ENCODE measurements at places on chromosomes 2 and 18.

DNA sequence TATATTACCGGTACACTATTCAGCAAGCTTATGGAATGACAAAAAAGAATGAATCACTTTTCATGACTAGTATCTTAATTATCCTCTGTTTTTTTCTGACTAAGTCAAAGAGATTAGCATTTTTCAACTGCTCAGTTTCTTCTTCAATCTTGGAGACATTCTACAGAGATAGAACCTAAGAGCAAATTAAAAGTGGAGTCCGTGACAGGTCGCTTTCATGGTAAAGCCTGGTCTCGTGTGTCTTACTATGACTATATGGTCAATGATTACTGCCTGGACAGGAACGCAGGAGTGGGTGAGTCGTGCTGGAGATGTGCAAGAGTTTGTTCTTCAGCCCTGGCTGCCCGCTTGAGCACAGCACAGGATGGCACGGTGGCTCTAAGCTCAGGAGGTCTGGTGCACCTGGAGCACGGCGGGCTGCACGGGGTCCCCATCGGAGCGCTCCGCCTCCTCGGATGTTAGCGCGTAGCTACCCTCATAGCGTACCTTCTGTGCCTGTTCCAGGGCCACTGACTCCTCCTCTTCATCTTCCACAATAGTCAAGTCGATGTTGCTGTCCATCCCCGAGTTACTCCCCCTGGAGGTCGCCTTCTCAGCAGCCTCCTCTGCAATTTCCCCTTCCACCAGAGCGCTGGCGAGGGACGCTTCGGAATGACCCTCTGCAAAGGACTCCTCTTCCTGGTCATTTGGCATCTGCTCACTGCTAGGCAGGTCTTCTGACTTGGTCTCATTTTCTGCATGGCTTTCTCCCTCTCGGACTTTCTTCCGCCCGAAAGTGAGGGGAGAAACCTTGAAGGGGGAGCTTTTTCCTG lies 11.1 kb downstream of the CAVIN2 start:
- DNase-seq, result no peak

GRCh38 chr2:120423167-120423943 lies 77.4 kb downstream of the INHBB start:
- DNase-seq, result no peak

DNA sequence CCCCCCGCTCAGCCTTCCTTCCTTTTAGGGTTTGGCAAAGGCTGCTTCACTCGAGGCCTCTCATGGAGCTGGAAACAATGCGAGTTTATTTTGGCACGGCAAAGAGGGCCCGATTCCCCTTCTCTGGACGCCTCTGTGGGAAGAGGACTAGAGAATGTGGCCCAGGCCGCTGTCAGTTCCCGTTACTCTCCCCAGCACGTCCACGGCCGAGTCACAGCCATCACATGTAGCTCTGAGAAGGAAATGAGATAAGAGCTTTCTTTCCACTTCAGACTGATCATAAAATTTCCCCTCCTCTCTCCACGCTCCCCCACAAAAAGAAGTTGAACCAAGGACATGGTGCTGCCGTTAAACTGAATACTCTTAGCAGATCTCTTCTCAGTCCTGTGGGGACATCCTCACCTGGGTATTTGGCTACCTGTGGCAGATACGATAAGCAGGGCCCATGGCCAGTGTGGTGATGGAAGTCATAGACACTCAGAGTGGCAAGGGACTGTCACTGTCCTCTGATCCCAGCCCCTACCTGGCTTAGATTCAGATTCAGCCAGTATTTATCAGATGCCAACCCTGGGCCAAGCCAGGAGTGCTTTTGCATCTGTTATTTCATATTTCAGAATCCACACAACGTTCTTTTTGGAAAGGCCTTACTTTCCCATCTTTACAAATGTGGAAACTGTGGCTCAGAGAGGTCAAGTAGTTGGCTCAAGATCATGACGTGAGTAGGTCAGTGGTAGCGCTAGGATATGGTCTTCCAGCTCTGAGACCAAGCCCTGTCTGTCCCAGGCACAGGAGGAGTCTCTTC lies 101.2 kb downstream of the MCFD2 start:
- DNase-seq, result no peak

- DNase-seq, result peak; percentile 37
Measured at GRCh38 chr2:132448771-132449170, 32.2 kb downstream of the GPR39 start.

DNA sequence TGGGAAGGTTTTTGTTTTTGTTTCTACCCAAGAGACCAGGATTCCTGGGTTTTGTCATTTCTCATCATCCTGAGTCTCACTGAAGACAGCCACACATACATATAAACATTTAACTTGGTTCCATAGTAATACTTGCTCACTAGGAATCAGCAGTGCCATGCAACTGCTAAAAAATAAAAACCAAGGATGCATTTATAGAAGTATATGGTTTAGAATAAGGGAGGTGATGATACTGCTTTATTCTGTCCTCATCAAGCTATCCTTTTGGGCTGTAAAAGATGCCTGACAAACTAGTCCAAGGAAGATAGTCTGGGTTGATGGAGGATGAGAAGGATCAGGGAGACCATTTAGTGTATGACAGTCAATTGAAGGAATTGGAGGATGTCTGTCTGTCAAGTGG lies 740 bp downstream of the SPATA3 start:
- no peak for DNase-seq

DNA sequence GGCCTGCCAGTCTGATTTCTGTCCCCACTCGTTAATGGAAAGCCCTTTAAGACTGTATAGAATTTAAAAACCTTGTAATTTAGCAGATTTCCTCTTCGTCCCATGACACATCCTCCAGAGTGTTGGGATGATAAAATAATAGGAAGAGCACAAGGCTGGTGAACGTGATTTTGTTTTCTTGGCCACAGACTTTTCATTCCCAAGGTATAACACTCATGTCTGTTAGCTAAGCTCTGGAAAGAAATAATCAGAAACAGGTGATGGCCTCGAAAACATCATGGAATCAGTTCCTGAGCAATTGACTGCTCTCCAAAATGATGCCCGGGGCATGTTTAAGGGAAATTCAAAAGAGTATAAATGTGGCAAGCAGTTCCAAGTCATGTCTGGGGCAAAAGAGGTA lies 337.8 kb upstream of the TCF4 start:
- no peak for DNase-seq

GRCh38 chr2:236848501-236848900 lies 237.2 kb upstream of the COPS8 start:
- no peak for DNase-seq

Data from NCI-H1694 treated with DMSO at 0.1 percent for 48 hours (cell line).